Mucosa of gallbladder (tissue), 1 donor: ENCODE measurements at places on chromosomes 1 and 21. TPM values are rescaled to one million over a fixed set of nuclear protein-coding genes. Genes with fewer than 3 reads are reported as not detected.

Gene IL19
- not detected for total RNA-seq

Gene RGSL1
- total RNA-seq: not detected

Gene CDK18
- total RNA-seq: 76.4 TPM

Gene AKT3
- total RNA-seq: 35.0 TPM

Gene ZSWIM5
- total RNA-seq: 4.4 TPM

DNA sequence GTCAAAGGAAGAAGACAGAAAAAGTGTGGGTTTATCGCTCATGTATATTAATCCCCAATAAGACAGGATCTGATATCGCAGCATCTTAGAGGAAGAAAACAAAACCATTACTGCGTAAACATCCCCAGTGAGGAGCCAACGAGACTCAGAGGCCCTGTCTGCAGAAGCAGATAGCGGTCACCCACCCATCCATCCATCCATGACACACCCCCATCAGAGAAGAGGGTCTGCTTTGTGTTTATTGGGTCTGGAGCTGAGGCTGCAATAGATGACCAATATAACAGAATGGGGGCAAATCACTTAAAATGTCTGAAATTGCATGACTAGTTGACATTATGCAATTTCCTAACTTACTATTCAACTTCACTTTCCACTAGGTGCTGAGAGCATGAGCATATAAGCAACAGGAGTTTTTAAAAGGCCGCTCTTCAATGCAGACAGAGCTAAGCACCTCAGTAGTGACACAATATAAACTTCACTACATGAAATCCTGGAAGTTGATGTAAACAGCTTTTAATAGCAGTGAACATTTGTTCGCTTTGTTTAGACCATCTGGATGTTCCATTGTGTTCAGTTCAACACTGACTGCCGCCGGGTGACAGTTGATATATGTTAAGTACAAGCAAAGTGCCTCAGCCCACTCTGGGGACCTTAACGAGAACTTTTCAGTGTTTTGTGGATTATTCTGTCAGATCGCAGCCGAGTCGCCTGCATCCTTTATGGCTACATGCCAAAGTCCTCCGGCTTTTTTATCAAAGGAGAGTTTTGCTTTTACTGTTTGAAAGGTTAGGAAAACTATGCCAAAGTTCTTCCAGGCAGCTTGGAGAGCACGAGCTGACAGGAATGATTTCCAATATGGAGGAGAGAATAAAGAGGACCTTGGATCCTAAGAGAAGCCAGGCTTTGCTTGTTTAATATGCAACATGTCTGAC lies 167.5 kb downstream of the ZNF281 start:
- no peak for DNase-seq

DNA sequence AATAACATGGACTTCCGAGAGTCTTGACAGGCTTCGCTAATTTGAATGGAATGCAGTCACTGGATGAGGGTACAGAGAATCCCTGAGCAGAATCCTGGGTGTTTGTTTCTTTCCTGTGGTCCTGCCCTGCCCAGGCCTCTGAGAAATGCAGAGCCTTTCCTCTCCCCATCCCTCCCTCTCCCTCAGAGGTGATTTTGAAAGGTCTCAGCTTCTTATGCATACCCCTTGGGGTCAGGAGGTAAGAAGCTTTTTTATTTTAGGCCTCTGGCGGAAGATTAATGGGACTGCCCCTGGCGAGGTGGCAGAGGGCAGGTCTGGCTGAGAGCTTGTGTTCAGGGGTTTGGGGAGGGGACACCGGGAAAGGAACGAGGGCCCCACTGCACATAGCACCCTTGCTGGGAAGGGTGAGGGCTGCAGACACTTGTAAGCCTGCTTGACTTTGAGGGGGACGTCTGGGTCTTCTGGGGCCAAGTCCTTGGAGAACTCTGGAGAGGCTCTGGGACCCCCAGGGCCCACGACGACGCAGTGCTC lies 116.5 kb upstream of the SLC45A1 start:
- no peak for DNase-seq

DNA sequence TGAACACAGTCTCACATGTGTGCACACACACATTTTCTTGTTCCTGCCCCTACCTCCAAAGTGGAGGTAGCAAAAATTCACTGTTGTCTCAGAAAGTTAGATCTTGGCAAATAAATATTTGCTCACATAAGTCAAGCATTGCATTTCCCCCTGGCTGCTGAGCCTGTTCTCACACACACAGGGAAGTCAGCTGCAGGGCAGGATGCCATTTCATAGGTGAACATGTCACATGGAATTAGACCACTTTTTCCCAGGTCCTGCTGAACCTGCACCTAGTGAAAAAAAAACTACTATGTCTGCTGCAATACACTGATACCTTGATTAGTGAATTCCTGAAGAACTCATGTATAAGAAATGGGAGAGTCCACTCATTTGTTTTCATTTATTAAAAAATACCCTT lies 5.3 kb upstream of the CD55 start:
- no peak for DNase-seq

GRCh38 chr1:235022341-235022980 lies 106.2 kb downstream of the TOMM20 start:
- no peak for DNase-seq

GRCh38 chr1:117118137-117118536 lies 3.4 kb downstream of the TRIM45 start:
- no peak for DNase-seq

DNA sequence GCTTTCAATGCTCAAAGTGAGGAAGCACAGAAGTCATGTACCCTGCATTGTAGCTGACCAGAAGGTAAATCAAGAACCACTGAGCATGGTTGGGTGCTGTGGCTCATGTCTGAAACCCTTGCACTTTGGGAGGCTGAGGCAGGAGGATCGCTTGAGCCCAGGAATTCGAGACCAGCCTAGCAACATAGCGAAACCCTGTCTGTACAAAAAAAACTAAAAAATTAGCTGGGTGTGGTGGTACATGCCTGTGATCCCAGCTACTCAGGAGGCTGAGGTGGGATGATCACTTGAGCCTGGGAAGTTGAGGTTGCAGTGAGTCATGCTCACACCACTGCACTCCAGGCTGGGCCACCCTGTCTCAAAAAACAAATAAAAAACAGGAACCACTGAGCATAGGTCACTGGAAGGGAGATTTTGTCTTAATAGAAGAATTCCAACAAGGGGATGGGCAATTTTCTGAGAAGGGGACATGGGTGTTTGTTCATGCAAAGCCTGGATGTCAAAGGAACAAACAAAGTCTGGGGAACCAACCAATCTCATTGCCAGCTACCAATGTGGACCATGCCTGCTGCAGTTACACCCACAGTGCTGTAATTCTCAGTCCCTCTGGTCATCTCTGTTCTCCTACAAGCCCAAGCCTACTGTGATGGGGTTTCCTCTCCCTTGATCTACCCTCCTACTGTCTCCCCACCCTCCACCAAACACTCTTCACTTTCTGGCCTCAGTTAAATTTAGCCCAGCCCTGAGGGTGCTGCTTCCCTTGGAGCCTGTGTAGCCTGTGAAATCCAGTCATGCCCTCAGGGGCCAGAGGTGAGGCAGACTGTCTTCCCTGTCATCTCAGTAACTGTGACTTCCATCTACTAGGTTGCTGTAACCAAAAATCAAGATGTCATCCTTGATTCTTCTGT lies 47.9 kb downstream of the ELF3 start:
- DNase-seq: no peak

- no peak for DNase-seq
Observed at GRCh38 chr1:205492774-205493173, 11.7 kb upstream of the CDK18 start.
